ENCODE measurements at places on chromosomes 7 and 10. TPM values are rescaled to one million over a fixed set of nuclear protein-coding genes. Genes with fewer than 3 reads are reported as not detected.

Gene HOXA7
- total RNA-seq = 0.54 TPM

Gene TRIL
- 0.49 TPM for total RNA-seq

Gene ZMYND11
- 56.9 TPM for total RNA-seq

Gene GNAI1
- 11.1 TPM for total RNA-seq

Gene MOGAT3
- not detected for total RNA-seq

Gene CFAP70
- total RNA-seq = 1.9 TPM

Gene MALRD1
- 0.92 TPM for total RNA-seq

Gene KRIT1
- 83.1 TPM for total RNA-seq

Gene DPCD
- 12.6 TPM for total RNA-seq

Gene RET
- total RNA-seq = 0.14 TPM

Gene EPO
- not detected for total RNA-seq

DNA sequence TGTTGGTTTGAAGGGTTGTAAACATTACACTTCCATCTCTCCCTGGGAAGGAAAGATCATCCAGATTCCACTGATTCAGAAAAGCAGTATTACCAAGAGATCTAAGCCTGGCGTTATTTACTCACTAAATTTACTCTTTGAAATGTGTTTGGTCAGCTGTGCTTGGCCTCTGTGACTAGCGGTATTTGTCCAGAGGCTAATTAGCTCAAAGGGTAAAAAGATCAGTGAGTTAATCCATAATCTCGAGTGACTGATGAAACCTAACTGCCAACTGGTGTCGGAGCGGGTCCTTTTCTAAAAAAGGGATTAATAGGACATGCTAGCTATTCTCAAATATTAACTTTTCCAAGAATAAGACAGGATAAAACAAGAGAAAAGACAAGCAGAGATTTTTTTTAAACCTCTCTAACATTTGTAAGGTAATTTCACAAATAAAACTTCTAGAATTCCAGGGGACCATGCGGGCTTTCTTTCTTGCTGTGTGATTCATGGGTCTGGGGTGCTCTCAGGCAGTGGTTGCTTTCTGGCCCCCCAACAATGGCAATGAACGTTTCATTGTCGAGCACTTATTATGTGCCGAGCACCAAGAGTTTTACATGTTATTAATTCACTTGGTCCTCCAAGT is 247.3 kb upstream of the AOAH start:
- DNase-seq = no peak

GRCh38 chr10:15744217-15744865 is 24.6 kb upstream of the ITGA8 start:
- no peak for DNase-seq

DNA sequence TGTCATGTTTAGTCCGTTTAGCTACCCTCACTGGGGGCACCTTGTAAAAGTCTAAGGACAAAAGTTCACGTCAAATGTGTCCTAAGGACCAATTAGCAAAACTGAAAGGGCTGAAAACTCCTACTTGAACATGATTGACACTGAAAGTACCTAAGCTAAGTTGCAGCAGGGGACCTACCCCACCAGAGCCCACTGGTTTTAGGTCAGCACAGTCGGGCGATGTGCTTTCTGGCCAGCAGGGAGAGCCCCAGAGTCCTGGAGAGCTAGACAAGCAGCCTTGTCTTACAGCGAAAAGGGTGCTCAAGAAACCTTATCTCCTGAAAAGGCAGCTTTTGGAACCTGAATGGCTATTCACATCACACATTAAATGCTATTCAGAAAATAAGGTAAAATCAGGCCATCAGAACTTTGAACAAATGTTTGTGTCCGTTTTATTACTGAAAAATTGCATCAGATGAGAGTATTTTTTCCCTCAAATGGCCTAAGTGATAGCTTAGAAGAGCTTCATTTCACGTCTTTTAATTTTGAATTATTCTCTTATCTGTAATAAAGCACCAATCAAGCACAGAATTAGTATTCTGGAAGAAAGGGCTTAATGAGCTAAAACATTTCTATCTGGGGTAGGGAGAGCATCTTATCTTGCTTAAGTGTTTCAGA is 52.2 kb upstream of the MKI67 start:
- DNase-seq = no peak

GRCh38 chr7:24825381-24825794 is 68.1 kb upstream of the GSDME start:
- DNase-seq = no peak

DNA sequence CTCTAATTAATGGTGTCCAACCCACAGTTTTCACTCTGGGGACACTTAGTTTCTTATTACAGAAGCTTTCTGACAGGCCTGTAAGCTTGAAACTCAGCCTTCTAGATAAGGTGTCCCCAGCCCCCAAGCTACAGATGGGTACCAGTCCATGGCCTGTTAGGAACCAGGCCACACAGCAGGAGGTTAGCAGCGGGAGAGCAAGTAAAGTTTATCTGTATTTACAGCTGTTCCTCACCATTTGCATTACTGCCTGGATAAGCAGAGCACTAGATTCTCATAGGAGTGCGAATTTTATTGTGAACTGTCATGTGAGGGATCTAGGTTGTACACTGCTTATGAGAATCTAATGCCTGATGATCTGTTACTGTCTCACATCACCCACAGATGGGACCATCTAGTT is 93.7 kb downstream of the TMEM26 start:
- DNase-seq = no peak

GRCh38 chr10:10489805-10490571 is 527.7 kb upstream of the CELF2 start:
- DNase-seq = no peak

DNA sequence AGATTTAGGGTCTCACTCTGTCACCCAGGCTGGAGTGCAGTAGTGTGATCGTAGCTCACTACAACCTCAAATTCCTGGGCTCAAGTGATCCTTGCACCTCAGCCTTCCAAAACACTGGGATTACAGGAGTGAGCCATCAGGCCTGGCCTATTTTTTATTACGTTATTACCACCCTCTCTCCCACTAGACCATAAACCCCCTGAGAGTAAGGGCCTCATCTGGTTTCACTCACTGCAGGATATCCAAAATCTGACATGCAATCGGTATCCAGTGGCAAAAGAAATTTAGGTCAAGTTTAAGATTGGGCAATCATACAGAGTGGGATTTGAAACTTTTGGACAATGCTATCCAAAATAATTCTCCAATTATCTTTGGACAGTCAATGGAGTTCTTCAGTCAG is 117.0 kb upstream of the NEBL start:
- no peak for DNase-seq

DNA sequence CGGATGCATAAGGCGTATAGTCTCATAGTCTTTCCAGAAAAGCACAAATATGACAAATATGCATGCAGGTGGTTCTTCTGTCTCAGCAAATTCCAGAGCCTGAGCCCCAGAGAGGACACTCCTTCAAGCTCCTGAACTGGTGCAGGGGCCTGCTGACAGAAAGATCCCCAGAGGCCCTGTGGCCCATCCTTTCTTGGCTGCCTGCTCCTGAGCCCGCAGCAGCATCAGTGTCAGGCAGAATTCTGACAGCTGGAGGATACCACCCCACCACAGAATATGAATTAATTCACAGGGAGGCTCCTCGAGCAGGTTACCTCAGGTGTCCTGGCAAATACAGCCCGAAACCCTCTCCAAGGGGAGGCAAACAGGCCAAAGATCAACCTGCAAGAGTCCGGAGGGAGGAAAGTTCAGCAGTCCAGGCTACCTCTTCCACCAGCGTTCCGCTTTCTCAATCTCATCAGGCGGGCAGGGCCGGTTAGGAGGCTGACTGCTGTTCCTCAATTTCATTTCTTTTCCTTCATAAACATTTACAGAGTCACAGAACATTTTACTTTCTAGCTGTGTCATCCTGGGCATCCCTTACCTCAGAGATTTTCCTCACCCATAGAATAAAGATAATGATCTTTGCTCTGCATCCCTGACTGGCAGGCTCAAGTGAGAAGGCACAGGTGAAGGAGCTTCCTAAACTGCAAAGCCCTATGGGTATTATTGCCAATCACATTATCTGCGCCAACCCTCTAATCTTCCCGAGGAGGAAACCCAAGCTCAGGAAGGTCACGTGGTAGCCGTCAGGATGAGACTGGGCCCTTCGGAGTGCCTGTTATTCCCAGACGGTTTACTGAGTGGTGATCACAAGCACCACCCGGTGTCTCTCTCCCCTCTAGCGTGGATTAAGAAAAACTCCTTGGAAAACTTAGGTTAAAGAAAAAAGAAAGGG is 1.4 kb downstream of the DNAJB12 start:
- no peak for DNase-seq

GRCh38 chr7:127794551-127794950 is 142.6 kb downstream of the SND1 start:
- DNase-seq = no peak

DNA sequence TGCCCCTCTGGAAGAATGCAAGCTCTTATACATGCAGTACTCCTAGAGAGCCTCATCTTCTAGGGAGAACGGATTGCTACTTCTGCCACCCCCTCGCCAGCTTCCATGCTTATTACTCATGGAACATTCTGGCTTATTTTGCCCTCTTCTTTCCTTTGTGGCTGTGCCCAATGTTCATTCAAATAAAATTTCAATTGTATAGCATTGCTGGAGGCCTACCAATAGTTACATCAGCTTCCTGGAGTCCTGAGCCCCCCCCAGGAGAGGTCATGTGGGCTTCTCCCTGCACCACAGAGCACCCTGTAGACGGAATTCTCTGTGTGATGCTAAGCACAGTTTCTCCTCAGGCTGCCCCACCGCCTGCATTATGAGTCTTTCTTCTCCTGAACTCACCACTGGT is 1094.0 kb downstream of the KCNMA1 start:
- no peak for DNase-seq

DNA sequence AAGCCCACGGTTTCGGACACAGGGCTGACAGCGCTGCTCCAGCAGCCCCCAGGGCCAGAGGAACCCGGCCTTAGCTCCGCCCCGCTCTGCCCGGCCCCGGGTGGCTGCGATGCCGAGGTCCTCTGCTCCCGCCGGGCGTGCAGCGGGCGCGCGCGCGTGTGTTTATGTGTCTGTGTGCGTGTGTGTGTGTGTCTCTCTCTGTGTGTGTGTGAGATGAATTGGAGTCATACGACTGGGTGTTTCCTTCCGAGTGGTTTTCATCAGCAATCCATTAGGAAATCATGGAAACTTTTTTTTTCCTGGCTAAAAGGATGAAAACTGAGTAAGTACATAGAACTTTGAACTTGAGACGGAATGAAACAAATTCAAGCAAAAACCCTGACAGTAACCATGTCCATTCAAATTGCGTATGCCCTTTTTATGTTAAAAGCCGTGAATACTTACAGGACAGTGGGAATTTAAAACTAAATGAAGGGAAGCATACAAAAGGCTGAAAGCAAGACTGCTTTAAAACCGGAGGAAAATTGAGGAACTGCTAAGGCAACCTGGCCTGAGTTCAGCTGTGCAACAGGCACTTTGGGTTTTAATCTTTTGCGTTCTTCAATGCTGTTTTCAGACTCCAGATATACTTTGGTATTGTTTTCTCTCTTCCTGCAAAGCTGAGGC is at the start of gene CPED1:
TSS of gene CPED1 (plus strand) at position 121 of the 666 bp plus-strand sequence. CDS start 911 bp downstream, outside the sequence.
- peak; percentile 43 for DNase-seq

- DNase-seq = no peak
Measured at GRCh38 chr10:52651293-52651692, 121.3 kb downstream of the MBL2 start.

DNA sequence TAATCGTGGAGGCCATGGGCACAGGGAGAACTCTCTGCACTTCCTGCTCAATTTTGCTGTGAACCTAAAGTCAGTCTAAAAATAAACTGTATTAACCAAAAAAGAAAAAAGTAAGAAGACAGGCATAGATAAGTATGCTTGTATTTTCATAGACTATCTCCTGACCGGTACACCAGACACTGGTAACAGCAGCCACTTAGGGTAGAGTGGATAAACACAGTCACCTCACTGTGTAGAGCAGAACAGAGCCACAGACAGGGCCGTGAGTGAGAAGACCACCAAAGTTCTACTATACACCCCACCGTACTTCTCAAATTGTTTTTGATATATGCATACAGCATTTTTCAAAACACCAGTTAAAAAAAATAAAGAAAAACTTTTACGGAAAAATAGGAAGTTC is 25.0 kb downstream of the NUDCD3 start:
- DNase-seq = no peak

DNA sequence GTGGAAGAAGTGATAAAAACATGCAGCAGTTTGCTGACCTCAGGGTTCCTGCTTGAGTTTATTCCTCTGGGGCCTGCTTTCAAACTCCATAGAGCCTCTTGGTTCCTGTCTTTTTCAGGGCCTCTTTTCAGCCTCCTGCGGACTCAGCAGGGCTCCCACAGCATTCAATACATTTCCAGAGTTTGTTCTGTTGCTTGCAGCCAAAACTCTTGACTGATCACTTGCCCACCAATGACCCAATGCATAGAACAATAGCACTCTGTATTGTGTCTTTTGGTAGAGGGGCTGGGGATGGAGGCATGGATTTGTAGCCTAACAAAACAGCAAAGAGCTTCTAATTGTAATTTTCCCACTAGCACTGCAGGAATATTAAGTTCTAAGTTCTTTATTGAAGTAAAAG is 50.8 kb upstream of the CREB5 start:
- no peak for DNase-seq

DNA sequence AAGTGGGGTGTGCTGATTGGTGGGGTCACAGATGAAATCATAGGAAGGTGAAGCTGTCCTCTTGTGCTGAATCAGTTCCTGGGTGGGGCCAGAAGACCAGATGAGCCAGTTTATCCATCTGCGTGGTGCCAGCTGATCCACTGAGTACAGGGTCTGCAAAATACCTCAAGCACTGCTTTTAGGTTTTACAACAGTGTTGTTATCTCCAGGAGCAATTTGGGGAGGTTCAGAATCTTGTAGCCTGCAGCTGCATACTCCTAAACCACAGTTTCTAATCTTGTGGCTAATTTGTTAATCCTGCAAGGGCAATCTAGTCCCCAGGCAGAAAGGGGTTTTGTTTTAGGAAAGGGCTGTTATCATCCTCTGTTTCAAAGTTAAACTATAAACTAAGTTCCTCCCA is 17.0 kb upstream of the IFRD1 start:
- no peak for DNase-seq

- no peak for DNase-seq
Measured at GRCh38 chr7:44272456-44272855, 52.9 kb downstream of the CAMK2B start.

- DNase-seq = no peak
Measured at GRCh38 chr10:29600821-29601220, 34.0 kb downstream of the SVIL start.

DNA sequence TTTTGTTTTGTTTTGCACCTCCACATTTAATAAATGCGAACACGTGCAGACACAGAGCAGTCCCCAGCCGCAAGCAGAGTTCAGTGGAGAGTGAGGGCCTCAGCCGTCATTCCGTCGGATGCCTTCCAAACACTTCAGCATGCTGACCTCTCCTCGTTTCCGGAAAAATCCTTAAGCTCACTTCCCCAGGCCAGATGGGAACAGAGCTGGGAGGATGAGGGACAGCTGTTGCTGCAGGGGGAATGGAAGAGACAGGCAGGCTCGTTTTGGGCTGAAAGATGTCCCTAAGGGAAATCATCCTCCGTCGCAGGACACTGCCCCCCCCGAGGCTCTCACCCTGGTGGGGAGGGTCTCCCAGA is 17.2 kb upstream of the FGFR2 start:
- DNase-seq = no peak

GRCh38 chr7:93562936-93563335 is 11.6 kb downstream of the CALCR start:
- no peak for DNase-seq

GRCh38 chr7:7682861-7683260 is 35.5 kb downstream of the RPA3 start:
- DNase-seq = no peak

- no peak for DNase-seq
Measured at GRCh38 chr10:103933557-103934121, 15.7 kb upstream of the STN1 start.

GRCh38 chr7:22435720-22436119 is 64.3 kb downstream of the STEAP1B start:
- no peak for DNase-seq

GRCh38 chr7:12249706-12250105 is 38.6 kb downstream of the TMEM106B start:
- DNase-seq = no peak

GRCh38 chr10:132131581-132132420 is 54.9 kb upstream of the DPYSL4 start:
- no peak for DNase-seq

All from thoracic aorta (tissue), 2 donors.